HS-5 (cell line): ENCODE measurements at places on chromosomes 2 and 18.

- no peak for DNase-seq
Measured at GRCh38 chr2:226154610-226155009, 645.0 kb downstream of the IRS1 start.

- no peak for DNase-seq
Measured at GRCh38 chr18:66615176-66615575, 11.3 kb upstream of the CDH19 start.

- no peak for DNase-seq
Measured at GRCh38 chr2:190713471-190713870, 64.6 kb downstream of the NAB1 start.

DNA sequence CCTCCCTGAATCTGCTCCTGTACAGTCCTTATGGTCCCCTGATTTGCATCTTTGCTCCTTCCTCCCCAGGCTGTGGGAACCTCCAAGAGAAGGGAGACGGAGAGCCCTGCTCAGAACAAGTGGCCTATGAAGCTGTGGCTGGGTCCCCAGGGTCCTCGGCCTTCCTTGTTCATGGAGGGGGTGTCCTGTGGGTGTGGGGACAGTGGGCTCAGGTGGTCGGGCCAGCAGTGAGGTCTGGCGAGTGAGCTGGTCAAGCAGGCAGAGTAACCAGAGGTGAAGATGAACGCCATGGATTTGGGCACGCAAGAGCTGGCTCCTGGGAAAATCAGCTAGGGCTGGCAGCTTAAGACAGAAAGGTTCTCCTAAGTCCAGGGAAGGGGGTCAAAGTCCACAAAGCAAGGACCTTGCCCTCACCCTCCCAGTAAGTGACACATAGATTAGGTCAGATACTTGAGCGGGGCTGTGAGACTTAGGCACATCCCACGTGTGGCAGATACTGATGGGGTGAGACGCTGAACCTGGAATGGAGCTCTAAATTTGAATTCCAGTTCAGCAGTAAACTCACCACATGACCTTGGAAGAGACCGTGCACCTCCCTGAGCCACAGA, 24.8 kb downstream of the GNLY start:
- DNase-seq = no peak

GRCh38 chr2:53829273-53829979, 30.3 kb downstream of the GPR75 start:
- DNase-seq = no peak

DNA sequence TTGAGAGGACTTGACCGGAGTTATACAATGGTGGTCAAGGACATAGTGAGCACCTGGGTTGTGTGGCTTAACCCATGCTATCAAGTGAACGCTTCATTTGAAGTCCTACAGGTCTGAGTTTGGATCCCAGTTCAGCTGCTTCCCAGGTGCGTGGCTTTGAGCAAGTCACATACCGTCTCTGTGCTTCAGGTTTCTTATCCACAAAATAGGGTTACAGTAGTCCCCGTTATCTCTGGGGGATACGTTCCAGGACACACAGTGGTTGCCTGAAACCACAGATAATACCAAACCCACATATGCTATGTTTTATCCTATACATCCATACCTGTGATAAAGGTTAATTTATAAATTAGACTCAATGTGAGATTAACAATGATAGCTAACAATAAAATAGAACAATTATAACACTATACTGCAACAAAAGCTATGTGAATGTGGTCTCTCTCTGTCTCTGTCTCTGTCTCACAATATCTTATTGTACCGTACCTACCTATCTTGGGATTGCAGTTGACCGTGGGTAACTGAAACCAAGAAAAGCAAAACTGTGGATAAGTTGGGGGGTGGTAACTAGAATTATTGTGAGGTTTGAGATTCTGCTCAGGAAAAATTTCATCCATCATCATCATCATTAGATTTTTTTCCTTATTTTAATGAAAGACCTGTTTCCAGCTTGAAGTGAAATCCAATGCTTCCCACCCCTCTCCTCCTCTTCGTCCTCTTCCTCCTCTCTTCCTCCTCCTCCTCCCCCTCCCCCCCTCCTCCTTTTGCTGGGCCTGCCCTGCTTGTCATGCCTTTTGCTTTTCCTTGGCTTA, 22.7 kb downstream of the LBH start:
- DNase-seq = no peak

DNA sequence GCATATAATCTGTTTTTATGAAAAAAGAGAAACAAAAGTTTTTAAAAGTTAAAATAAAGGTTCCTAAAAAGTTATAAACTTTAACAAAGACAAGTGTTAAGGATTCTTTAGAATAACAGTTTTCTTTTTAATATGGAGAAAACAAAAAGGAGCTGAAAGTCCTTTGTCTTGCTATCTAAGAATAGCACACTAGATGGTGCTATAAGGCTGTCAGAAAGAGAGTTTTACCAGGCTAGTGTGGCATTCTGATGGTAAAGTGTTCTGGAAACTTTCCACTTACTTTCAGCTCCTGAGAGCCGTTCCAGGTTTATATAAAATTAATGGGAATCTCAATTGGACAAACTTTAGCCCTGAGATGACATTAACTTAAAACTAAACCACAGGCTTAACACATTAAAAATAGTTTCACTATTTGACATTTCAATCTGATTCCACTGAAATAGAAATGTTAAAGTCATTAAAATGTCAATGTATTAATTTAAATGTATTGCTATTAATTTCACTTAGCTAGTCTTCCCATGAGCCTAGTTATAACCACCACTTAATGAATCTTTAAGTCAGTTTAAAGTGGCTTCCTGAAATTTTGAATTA, 3.7 kb downstream of the FBXO48 start:
- DNase-seq = no peak

- DNase-seq = no peak
Measured at GRCh38 chr2:82411071-82411470, 2048.0 kb downstream of the SUCLG1 start.

GRCh38 chr2:162243715-162244114, 470 bp upstream of the FAP start:
- no peak for DNase-seq

- no peak for DNase-seq
Measured at GRCh38 chr2:224173933-224174332, 134.8 kb upstream of the SERPINE2 start.

- no peak for DNase-seq
Measured at GRCh38 chr18:45464619-45465018, 150.7 kb upstream of the SLC14A2 start.

- no peak for DNase-seq
Measured at GRCh38 chr2:238031751-238032150, 29.1 kb upstream of the SCLY start.

GRCh38 chr2:235727891-235728799, 234.3 kb downstream of the AGAP1 start:
- DNase-seq = no peak

GRCh38 chr2:205967391-205968075, 118.4 kb downstream of the INO80D start:
- DNase-seq = no peak

DNA sequence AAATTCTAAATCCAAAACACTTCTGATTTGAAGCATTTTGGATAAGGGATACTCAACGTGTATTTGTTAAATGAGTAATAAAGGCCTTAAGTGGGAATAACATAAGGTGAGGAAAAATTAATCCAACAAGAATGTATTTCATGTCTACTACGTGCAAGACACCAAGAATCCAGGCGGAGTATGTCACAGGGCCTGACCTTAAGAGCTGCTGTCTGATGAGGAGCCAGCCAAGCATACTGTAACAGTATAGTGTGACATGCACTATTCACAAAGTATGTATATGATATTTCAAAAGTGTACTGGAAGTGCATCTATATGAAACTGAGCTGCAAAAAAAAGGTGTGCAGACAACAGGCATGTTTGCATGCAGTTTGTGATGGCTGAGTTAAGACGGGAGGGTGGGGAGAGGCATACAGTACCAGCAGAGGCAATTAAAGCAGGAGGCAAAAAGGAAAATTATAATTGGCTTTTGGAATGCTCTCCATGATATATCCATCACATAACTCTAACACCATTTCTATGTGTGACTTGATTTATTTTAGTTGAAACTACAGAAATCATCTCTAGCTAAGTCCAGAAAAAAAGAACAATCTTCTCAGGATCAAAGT, 18.2 kb downstream of the IWS1 start:
- no peak for DNase-seq

GRCh38 chr2:102929721-102930120, 167.9 kb downstream of the TMEM182 start:
- no peak for DNase-seq

- peak; percentile 40 for DNase-seq
Measured at GRCh38 chr2:54772531-54772930, 49.1 kb downstream of the EML6 start.

- DNase-seq = no peak
Measured at GRCh38 chr2:29273004-29273684, 157.9 kb downstream of the CLIP4 start.

GRCh38 chr2:63614448-63614968, 25.7 kb downstream of the MDH1 start:
- DNase-seq = peak; percentile 73

DNA sequence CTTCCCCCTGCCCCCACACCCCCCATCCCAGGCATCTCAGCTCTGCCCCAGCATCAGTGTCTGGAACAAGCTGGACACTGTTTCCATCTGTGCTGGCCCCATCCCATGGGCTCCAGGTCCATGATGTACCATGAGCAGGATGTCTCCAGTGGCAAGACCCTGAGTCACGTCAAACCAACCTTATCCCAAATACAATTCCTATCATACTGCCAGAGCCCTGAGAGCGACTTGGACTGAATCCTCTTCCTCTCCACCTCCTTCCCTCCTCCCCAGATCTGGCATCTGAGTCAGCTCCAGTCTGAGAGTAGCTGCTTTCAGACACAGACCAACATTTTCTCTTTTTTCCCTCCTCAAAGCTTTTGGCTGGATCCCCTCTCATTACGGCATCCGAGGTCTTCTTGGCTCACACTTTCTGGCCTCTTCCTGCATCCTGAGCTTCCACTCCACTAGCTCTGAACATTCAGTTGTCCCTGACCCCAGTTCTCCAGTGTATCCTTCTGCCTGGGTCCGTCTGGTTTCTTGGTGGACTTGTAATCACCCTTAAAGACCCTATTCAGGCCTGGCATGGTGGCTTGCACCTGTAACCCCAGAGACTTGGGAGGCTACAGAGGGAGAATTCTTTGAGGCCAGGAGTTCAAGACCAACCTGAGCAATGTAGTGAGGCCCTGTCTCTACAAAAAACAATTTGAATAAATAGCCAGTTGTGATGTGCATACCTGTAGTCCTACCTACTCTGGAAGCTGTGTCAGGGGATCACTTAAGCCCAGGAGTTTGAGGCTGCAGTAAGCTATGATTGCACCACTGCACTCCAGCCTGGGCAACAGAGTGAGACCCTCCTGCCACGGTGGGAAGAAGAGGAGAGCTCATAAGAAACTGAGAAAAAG, 68.3 kb downstream of the ACKR3 start:
- DNase-seq = no peak

GRCh38 chr2:212966884-212967283, 184.5 kb downstream of the IKZF2 start:
- no peak for DNase-seq

DNA sequence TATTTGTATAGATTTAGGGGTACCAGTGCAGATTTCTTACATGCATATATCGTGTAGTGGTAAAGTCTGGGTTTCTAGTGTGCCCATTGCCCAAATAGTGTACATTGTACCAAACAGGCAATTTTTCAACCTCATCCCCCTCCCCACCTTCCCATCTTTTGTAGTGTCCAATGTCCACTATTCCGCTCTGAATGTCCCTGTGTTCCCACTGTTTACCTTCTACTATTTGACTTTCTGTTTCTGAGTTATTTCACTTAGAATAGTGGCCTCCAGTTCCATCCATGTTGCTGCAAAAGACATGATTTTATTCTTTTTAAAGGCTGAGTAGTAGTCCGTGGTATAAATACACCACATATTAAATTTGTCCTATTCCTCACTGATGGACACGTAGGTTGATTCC, 132.9 kb downstream of the FTCDNL1 start:
- DNase-seq = no peak

DNA sequence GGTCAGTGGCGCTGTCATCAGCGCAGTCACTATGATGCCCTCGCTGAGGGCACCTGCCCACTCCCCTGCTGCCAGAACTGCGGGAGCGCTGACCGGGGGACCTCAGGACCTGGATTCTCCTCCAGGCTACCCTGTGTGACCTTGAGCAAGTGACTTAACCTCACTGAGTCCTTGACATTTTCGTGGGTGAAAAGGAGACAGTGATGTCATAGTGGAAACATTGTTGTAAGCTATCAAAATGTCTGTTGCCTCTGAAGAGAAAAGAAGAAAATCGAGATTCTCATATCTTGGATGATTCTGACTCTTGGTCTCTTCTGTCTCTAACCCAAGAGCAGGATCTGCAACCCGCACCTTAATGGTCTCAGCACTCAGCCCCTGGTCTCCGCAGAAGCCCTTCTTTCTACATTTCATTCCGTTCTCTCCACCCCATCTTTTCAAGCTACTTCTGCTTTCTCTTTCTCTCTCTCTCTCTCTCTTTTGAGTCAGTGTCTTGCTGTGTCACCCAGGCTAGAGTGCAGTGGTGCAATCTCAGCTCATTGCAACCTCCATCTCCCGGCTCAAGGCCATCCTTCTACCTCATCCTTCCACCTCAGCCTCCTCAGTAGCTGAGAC, 978 bp upstream of the TUBA4A start:
- DNase-seq = no peak

GRCh38 chr2:238925816-238926521, 78.1 kb downstream of the TWIST2 start:
- DNase-seq = no peak

GRCh38 chr18:49111191-49111988, 160.6 kb upstream of the SMAD7 start:
- no peak for DNase-seq

- DNase-seq = peak; percentile 94
Measured at GRCh38 chr2:45177870-45178269, 168.6 kb upstream of the SIX2 start.

DNA sequence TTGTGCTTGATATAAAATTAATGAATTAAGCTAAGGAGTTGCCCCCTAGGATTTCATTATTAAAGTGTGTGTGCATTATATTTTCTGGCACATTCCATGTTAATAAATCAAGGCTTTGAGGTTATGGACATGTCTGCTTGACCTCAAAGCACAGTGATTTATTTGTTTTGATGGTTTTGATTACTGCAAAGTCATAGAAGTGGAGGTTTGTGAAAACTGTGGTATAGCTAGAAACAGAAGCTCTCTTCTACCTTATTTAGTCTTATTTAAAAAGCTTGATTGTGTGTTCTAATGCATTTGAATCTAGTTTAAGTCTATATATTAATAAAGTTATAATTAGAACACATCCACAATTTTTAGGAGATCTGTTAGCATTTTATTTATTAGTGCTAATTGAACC, 32.2 kb downstream of the DOK6 start:
- DNase-seq = no peak

GRCh38 chr18:4270016-4270415, 185.1 kb downstream of the DLGAP1 start:
- no peak for DNase-seq

- no peak for DNase-seq
Measured at GRCh38 chr2:128549646-128550260, 231.1 kb upstream of the HS6ST1 start.

- DNase-seq = no peak
Measured at GRCh38 chr2:66080127-66080526, 354.8 kb upstream of the MEIS1 start.

GRCh38 chr2:157182834-157183396, 74.6 kb upstream of the GALNT5 start:
- DNase-seq = peak; percentile 87

- DNase-seq = no peak
Measured at GRCh38 chr2:134224005-134224404, 29.9 kb upstream of the MGAT5 start.

- no peak for DNase-seq
Measured at GRCh38 chr18:56083097-56083521, 495.1 kb upstream of the TCF4 start.
